GM23338 (cell line): ENCODE measurements at places on chromosomes 5 and 9.

GRCh38 chr5:56279291-56279690 lies 46.2 kb upstream of the ANKRD55 start:
- no peak for DNase-seq

GRCh38 chr5:145925353-145925752 lies 11.0 kb upstream of the SH3RF2 start:
- DNase-seq = peak; percentile 67

DNA sequence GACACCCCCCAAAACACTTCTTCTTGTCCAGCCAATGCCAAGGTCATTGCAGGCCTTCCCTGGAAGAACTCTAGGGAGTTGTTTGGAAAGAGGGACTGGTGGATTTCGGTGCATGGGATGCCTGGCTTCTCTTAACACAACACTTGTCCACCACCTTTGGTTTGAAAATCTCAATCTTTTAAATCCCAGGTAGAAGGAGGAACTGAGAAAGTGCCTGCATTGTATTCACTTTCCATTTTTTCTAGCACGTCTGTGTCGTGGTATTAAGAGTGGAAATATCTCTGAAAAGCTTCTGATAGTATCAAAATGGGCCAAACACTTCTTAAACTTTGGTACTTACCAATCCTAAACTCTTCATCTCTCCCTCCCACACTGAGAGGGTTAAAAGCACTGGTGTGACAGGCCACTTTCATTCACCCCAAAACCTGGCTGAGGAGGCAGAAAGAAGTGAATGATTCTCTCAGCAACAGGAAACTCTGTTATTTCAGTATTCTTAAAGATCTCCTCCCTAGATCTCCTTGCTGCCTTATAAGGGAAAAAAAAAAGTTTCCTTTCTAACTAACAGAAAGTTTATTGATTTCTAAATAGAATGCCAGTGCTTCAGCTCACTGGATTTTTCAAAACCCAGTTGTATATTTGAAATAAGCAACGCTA lies 3.9 kb upstream of the NFIB start:
- no peak for DNase-seq

DNA sequence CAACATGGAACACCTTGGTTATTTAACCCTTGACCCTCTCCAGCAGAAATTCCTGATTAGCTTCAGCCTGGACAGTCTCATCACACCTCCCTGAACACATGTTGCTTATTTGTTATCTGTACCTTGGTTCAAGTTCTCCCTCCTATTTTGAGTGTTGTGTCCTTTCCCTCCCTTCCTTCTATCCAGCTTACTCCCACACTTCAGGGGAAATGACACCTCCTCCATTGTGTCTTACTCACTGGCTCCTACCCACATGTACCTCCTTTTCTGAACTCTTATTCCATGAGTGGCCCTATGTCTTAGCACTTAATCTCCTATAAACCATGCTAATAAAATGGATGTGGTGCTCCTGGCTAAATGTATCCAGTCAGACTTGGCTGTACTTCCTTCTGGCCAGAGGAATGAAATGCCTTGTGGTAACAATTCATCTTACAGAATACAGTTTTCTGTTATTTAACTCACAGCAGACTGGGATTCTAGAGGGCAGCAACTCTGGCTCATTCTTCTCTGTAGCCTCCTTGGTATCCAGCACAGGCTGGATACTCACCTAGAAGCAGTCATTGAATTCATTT lies 11.2 kb downstream of the LIX1 start:
- DNase-seq = no peak

- no peak for DNase-seq
These were observed 170.8 kb upstream of the MSX2 start for GRCh38 chr5:174553556-174553955.

DNA sequence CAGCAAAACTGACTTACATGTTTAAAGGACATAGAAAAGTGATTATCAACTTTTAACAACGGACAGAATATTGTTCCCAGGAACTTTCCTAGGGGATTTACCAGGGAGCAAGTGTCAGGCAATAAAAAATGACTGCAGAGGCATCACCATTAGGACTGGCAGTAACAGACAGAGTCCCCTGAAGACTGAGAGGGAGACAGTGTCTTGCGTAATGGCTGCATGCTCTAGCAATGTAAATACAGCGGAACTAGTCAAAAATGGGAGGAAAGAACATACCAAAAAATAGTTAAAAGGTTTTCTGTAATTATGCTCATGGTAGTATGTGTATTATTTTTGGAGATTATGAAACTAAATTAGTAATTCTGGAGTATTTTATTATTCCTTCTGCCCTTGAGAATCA lies 181.8 kb downstream of the CRB2 start:
- no peak for DNase-seq

- DNase-seq = no peak
These were observed 11.8 kb upstream of the NDUFB6 start for GRCh38 chr9:32584784-32585183.

DNA sequence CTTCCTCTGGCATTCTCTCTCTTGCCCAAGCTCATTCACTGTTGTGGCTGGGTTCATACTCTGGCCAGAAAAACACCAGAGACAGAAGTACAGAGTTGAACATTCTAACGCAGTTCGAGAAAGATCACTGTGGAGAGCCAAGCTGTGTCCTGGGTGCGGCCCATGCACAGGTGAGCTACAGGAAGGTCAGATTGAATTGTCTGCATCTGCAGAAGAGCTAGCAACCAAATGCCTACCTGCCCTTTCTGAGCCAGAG lies 126.8 kb upstream of the DPYSL3 start:
- DNase-seq = no peak

- DNase-seq = no peak
These were observed 54.2 kb downstream of the GPR107 start for GRCh38 chr9:130107955-130108354.

DNA sequence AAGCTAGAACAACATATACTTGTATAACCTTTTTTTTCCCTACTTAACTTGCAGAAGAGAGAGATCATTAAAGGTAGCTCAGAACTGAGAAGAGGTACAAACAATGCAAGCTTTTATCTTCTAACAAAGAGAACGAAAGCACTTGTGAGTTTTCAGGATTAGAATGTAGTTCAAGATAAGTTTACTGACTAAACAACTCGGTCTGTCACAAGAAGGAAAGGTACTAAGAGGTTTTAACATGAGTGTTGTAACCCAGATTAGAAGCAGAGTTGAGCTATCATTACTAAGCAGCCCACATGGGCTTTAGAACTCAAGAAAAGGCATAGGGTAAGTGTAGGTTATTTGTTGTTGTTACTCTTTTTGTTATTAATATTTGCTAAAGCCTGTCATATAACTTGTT lies 25.2 kb downstream of the GIN1 start:
- no peak for DNase-seq
